Small intestine (tissue), 16 donors: ENCODE measurements at places on chromosomes 11 and 22. TPM values are rescaled to one million over a fixed set of nuclear protein-coding genes. Genes with fewer than 3 reads are reported as not detected.

DNA sequence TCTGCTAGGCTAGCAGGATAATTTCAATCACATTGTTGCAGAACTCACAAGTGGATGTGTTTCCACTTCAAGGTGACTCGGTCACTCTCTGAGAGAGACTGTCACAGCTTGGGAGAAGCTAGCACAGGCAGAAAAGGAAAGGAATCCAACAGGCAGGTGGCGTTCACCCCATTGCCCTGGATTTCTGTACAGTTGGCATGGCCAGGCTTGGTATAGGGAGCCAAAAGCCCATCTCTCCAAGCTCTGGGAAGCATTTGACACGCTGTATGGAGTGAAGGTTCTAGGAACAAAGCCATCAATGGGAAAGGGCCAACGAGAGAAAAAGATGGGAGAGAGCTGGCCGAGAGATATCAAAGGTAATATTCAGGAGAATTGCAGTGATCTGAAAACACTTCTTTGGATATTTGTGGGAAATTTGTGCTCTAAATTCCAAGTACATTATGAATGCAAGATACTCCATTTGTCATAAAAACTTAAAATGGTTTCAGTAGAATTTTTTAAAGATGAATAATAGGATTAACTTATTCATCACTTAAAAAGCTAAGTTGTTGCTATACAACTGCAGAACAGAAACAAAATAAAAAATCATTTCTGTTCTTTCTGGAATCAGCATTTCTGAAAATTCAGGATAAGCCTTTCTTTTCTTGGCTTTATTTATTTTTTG is 223.5 kb upstream of the NTM start:
- no peak for DNase-seq

- no peak for DNase-seq
Observed at GRCh38 chr22:26482161-26482560, 1.4 kb downstream of the HPS4 start.

DNA sequence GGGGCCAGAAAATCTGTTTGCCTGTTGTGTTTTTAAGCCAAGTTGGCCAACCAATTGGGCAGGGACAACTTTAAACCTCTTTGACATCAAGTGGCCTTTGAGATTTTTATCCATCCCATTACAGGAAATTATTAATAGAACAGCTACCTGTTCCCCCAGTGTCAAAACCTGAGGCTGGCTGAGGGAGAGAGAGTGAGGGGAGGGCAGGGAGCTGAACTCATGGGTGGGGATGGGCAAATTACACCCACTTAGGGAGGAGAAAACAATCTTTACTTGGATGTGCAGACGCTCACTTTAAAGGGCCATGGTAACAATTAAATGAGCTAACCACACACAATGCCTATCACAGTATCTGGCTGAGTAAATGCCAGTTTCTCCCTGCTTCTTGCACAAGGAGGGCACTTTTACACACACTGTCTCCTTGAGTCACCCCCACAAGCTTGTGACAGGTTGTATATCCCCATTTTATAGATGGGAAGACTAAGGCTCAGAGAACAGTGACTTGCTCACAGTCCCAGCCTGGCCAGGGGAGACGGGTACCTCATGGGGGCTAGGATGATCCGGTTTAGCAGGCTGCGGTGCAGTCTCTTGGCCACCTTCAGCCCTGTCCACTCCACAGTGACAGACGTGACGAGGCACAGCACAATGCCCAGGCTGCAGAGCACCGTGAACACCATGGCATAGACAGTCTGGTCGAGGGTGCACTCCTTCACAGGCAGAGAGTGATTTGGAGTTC is 17.8 kb upstream of the KCNJ11 start:
- DNase-seq, result no peak

- DNase-seq, result no peak
Observed at GRCh38 chr22:50082197-50082715, 3.0 kb downstream of the MLC1 start.

- DNase-seq, result no peak
Observed at GRCh38 chr11:15412054-15412453, 297.3 kb downstream of the INSC start.

DNA sequence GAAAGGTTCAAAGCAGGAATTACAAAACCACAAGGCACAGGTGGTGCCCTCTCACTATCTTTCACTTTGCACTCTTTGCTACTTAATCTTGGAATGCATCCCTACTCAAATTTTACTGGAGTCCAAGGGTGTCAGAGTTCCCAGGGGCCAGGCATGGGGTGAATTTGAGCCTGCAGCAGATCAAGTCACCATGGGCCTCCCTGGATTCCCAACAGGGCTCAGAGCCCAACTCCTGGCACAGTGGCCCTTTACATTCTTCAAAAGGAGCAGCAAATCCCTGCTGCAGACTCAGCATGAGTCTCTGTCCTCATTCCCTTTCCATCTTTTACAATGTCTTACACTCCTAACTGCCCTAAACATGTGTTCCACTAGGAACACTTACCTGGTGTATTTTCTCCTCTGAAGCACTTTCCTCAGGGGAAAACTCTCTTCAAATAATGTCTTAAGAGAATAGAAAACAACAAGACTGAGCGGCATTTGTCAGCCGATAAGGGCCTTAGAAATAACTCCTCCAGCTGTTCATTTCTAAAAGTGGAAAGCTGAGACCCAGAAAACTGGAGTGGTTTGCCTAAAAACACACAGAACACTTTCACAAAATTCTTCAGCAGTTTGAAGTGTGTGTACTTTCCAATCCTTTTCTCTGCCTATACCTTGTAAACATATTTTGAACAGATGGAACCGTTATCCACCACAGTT is 596.0 kb downstream of the INSC start:
- DNase-seq, result peak; percentile 28

Gene OR51B2
- not detected for polyA plus RNA-seq
